ENCODE measurements at places on chromosomes 2 and 18.

DNA sequence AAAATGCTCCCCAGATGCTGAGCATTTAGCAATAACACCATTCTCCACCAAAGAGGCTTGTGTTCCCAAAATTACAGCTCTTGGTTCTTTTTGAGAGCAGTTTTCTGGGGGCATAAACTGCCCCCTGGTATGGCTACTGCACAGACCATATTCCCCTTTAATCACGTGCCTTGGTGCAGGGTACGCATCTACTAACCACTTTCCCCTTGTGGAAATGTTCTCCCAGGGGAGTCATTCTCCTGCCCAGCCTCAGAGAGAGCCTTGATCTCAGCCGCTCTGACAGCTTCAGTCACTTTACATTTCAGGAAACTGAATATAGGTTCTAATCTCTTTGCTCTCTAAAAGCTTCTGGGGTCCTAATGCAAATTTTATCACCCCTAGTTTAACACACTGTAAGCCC, 44.7 kb upstream of the EML6 start:
- DNase-seq = no peak

DNA sequence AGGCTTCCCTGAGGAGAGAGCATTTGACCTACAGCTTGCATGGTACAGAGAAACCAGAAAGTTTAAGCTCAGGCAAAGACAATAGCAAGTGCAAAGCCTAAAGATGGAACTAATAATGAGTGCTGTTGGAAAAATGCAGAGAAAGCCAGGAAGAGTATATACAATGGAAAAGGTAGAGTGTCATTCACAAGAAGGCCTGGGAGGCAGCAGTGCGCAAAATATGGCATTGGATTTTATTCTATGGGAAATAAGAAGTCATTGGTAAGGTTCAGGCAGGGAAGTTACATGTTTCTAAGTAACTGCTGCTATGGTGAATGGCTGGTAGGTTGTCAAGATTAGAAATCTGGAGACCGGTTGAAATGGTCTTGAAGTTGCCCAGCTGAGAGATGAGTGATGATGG, 2167.3 kb upstream of the CELF4 start:
- no peak for DNase-seq

GRCh38 chr2:8006626-8007025, 675.2 kb upstream of the ID2 start:
- DNase-seq = no peak

DNA sequence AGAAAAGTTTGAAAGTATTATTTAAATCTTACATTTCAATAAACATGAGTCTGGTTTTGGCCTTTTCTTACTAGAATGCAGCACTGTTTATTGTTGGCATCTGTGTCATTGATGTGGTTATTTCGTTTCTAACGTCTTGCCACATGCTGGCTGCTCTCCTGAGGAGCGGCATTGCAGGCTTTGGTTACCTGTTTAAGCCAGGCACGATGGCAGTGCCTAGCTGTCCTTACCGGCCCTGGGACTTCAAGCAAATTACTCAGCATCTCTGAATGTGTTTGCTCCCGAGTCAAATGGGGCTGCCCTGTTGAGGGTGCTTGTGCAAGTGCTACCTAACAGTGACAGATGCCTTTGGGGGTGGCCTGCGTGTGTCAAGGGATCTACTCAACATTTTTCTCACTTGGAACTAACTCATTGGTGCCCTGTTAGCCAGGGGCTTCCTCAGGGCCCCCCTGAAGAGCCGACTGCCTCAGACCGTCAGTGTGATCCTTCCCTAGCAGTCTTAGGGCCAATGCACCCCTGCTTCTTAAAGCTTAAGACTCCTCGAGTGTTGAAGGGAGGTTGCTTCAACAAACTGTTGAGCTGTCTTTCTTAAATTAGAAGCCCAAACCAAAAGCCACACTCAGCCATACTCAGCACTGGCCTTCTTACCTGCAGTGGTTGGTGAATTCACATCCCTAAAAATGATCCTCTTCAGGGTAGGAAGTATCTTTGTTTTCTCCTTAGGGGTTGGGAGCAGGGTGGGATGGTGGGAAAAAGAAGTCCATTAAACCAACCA, 151.5 kb downstream of the NCK2 start:
- no peak for DNase-seq

GRCh38 chr2:63975437-63976124, 43.6 kb downstream of the VPS54 start:
- DNase-seq = no peak

DNA sequence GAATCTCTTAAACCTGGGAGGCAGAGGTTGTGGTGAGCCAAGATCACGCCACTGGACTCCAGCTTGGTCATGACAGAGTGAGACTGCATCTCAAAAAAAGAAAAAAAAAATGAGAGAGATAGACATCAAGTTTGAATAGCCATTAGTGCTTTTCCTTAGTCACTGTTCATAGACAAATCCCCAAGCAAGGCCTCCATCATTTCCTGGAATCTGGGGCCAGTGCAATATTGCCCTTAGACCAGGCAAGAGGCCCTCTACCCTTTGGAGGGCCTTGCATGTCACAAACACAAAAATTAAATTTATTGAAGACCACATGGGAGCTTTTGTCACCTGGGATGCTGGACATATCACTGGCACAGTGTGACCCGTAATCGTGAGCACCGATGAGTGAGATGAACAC, 141.5 kb downstream of the B3GNT2 start:
- no peak for DNase-seq

DNA sequence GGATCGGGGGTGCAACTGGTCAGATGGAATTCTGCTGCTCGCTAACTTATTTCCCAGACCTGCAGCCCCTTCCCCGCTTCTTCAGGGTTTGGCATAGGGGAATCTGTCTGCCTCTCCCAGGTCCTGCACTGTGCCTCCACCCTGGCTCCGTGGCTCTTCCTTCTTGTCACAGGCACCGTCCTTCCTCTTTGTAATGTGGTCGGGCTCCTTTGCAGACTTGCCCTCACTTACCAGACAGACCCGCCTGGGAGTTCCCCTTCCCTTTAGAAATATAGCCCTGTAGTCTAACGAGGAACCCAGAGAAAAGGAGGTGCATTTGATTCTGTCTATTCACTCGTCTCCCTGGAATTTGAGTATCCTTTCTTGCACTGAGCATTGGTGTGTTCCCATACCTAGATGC, 63.9 kb upstream of the PAX8 start:
- no peak for DNase-seq

- DNase-seq = no peak
These were observed 34.8 kb downstream of the GAREM1 start for GRCh38 chr18:32435631-32436500.

- DNase-seq = no peak
These were observed 38.0 kb downstream of the SLC4A1AP start for GRCh38 chr2:27701676-27702075.

DNA sequence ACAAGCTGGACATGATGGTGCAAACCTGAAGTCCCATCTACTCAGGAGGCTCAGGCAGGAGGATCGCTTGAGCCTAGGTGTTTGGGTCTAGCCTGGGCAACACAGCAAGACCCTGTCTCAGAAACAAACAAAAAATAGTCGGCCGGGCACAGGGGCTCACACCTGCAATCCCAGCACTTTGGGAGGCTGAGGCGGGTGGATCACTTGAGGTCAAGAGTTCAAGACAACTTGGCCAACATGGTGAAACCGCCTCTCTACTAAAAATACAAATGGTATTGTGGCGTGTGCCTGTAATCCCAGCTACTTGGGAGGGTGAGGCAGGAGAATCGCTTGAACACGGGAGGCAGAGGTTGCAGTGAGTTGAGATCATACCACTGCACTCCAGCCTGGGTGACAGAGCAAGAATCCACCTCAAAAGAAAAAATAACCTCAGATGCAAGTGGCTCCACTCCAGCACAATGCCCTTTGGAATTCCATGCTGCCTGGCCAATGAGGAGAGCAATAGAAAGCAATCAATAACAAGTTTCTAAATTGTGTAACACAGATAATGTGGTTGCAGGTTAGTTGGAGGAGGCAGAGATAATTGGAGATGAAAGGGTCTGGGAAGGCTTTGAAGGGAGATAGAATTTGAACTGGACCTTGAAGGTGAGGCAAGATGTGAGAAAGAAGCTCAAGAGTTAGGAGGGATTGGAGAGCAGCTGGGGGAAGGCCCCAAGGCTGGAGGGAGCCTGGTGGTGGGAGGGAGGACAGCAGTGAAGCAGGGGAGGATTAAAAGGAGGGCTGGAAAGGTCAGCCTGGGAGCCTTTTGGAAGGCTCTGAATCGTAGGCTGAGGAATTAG, 6.0 kb downstream of the TTC31 start:
- DNase-seq = no peak

- DNase-seq = no peak
These were observed 290.7 kb downstream of the CYP26B1 start for GRCh38 chr2:71856773-71857525.

DNA sequence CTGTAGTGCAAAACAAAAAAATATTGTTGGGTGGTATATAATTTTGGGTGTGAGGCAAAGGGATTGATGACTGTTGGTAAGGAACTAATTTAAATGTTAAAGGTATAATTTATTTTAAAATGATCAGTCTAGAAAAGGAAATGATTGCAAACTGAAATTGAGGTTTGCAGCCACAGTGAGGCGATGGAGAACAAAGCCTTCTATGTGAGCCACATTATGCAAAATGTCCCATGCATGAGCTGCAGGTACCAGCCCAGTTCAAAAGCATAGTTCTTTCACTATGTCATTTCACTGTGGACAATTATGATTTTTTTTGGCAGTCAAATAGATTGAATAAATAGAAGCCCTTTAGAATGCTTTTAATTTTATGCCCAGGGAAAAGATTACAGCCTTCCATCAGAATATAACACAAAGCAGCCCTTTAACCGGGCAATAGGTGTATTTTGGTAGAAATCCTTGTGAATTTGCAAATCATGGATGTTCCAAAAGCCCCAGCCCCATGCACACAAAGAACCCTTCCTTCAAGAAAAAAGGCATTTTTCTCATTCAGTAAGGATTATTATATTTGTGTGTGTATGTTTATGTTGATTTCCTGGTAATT, 1.7 kb downstream of the MAP2 start:
- DNase-seq = no peak

DNA sequence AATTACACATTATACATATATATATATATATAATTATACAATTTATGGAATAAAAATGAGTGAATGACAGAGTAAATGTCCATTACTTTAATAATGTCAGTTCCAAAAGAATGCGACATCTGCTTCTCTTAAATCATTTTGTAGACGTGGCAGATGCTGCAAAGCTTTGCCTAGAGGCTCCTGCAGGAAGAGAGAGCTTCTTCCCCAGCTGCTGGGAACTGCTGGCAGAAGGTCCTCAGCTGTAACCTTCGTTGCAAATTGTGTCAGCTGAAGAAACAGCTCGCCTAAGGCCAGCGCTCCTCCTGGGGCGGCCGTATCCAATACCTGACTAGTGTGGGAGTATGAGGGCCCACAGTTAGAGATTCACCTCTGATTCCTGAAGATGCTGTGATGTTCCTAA, 9.6 kb upstream of the THNSL2 start:
- no peak for DNase-seq

DNA sequence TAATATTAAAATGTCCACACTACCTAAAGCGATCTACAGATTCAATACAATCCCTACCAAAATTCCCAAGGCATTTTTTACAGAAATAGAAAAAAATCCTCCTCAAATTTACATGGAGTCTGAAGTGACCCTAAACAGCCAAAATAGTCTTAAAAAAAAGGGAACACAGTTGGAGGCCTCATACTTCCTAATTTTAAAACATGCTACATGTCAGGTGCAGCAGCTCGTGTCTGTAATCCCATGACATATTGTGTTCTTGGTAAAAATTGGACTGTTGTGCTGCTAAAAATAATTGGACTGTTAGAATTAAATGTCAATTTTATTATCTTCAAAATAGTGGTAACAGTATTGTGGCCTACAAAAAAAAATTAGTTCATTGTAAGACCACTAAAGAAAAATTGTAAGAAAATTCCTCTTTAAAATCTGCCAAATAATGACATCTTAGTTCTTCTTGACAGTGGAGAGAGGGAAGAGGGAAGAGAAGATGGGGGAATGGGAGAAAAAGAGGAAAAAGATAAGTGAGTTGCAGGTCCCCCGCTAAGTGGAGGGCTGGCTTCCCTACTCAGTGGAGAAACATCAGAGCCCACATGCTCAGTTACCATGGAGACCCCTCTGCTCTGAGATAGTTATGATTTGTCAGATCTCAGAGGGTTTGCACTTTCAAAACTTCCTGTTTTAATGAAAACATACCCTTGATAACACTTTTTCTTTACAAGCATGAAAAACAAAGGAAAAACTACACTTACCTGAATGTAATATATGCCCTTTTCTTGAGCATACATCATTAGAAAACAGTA, 46.5 kb downstream of the UNC50 start:
- DNase-seq = peak; percentile 58

DNA sequence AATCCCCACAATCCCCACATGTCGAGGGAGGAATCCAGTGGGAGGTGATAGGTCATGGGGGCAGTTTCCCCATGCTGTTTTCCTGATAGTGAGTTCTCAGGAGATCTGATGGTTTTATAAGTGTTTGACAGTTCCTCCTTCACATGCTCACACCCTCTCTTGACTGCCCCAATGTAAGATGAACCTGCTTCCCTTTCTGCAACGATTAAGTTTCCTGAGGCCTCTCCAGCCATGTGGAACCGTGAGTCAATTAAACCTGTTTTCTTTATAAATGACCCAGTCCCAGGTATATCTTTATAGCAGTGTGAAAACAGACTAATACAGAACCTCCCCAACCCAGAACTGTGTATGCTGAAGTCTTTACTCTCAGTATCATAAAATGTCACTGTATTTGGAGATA, 289.5 kb upstream of the MMADHC start:
- no peak for DNase-seq

DNA sequence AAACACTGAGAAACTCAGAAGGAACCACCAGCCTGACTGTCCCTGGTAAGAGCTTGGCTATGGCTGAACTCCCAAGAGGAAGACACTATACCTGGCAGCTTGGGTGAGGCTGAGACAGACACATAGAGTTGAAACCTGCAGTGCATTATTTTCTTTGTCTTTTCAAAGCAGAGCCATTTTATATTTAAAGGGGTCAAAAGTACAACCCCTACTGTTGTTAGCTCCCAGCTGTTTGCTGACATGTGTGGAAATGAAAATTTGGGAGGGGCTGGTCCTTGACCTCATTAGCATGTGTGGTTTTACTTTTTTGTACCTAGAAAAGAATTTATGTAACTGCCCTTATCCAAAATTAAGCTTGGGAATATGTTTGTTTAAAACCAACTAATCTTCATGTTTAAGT, 309.0 kb downstream of the RPRM start:
- no peak for DNase-seq

DNA sequence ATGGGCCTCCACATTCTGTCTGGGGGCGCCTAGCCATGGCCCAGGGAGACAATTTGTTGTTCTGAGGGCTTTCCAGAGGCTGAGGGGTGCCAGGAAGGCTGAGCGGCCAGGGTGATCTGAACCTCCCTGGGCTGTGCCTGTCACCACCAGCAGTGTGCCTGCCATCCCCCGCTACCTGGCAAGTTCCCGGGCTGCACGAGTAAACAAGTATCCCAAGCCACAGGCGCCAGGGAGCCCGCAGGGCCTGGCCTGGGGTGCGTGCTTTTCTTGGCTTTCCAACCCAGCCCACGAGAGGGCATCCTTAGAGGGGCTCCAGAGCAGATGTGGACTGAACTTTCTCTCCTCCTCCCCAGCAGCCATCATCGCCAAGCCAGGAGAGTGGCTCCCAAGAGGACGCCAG, 35.1 kb upstream of the B3GNT7 start:
- no peak for DNase-seq

- no peak for DNase-seq
These were observed 105.2 kb downstream of the RBM43 start for GRCh38 chr2:151156431-151156830.
